Fibroblast of skin of right biceps (primary cell): ENCODE measurements at places on chromosomes 7 and 10.
A peak's percentile ranks its signal among the peaks of the same experiment; 100 is the strongest.

GRCh38 chr7:148866362-148866761 lies 17.7 kb downstream of the EZH2 start:
- DNase-seq = no peak

DNA sequence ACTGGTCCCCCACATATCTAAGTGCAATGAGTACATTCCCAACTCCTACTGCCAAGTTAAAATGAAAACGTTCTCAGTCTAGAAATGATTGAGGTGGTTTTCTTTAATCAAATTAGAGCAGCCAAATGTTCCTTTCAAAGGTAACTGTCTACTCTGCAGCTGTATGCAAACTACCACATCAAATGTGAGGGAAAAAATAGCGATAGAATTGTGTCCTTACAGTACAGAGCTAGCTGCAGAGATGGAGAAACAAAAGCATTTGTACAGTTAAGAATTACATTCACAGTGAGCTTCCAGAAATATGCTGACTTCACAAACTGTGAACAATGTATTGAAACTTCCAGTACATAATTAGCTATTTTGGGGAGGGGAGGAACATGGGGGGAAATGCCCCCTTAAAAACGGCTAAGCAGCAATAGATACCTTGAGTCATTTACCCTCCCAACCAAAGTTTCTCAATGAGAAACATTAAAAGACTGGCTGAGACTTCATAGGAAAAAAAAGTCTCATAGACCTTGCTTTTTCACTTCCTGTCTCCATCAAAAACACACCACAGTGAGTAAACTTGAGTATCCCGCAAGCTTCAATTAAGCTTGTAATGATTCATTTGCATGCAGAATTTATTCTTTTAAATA lies 22.9 kb downstream of the CDK6 start:
- DNase-seq = peak; percentile 72

GRCh38 chr7:48035967-48036478 lies 680 bp downstream of the C7orf57 start:
- DNase-seq = no peak

DNA sequence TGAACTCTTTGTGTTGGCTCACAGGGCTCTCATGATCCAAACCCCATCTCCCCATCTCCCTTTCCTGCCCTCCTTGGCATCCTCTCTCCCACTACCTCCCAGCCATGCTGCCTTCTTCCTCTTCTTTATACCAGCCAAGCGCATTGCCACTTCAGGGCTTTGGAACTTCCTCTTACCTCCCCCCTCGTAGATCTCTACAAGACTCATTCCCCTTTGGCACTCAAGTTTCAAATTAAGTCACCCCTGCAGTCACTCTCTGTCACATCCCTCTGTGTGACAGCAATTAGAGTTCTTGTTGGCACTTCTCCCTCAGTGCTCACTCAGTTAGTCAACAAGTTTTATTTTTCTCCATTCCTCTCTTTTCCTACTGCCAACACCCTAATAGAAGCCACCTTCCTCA lies 20.8 kb upstream of the NRP1 start:
- no peak for DNase-seq

- no peak for DNase-seq
These were observed 37.7 kb downstream of the PPP1R17 start for GRCh38 chr7:31724696-31725095.

DNA sequence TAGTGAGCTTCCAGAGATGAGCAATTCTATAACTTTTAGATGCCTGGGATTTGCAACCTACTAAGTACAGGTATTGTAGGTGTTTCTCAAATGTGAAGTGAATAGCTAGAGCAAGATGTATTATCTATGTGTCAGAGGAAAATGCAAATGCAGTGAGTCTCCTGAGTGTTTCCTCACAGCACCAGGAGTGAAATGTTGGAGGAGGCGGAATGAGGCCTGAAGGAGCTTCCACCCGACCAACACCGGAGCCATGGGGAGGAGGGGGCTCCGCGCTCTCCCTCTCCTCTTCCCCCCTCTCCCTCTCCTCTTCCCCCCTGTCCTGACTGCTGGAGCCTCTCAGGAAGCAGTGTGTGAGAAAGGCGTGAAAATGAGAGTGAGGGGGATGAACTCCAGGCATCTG lies 79.9 kb upstream of the RNF32 start:
- no peak for DNase-seq

- no peak for DNase-seq
These were observed 60.7 kb upstream of the CCDC6 start for GRCh38 chr10:59967079-59967478.

- DNase-seq = no peak
These were observed 5.8 kb upstream of the FHIP2A start for GRCh38 chr10:114815791-114816190.

DNA sequence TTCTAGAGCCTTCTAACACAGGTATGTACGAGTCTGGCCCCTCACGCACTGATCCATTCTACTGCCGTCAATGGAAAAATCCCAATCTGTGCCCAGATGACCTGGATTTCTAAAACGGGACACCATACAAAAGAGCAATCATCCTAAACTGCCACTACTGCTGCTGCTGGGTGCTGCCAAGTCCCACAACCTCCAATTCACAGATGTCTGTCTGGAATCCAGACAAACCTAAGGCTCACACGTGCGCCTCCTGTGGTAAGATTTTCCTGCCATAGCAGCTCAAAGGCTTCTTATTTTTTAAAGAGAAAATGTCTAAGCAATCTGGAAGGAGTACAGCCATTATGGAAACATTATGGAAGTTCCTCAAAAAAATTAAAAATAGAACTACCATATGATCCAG lies 40.9 kb downstream of the JCAD start:
- no peak for DNase-seq

GRCh38 chr7:80135309-80136104 lies 876 bp downstream of the GNAI1 start:
- DNase-seq = no peak

DNA sequence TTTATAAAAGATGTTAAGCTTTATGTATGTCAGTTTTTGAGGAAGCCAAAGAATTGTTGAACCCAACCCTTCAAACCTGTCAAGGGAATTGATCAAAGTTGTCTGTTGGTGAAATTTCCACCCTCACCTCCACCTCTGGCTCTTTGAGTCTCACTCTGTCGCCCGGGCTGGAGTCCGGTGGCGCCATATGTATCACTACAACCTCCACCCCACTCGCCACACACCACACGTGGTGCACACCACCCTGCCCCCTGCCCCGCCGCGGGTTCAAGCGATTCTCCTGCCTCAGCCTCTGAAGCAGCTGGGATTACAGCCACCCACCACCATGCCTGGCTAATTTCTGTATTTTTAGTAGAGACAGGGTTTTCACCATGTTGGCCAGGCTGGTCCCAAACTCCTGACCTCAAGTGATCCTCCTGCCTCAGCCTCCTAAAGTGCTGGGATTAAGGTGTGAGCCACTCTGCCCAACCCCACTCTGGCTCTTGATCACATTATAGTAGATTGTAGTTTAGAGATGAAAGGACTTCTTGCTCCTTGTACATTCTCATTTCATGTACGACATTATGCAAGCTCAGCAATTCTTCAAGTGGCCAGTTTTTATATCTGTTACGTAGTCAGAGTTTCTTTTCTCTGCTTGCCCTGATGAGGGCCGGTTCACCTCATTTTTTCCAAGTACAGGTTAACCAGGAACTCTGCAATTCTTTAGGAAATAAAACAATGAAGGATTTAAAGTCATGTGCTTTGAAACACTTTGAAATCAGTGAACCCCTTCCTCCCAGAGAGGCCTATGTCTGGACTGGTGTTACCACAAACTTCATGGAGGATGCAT lies 7.0 kb downstream of the BAMBI start:
- DNase-seq = no peak

DNA sequence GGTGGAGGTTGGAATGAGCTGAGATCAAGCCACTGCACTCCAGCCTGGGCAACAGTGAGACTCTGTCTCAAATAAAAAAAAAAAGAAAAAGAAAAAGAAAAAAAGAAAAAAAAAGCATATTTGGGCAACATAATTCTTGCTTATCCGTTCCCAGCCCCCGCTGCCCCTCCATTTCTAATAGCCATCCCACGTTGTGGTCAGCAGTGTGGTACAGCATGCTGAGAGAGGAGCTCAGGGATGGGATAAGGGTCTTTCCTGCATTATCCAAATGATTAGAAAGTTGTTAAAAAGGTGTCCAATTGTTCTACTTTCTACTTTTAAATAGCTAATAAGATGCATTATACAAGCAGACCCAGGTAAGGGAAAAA lies 104.9 kb upstream of the ZNF92 start:
- no peak for DNase-seq

GRCh38 chr7:152737833-152738232 lies 21.7 kb upstream of the ACTR3B start:
- no peak for DNase-seq

GRCh38 chr10:790821-791551 lies 101.5 kb upstream of the DIP2C start:
- DNase-seq = no peak
